GM23248 (cell line): ENCODE measurements at places on chromosomes 6 and 20. TPM values are rescaled to one million over a fixed set of nuclear protein-coding genes. Genes with fewer than 3 reads are reported as not detected.

- H3K4me1 ChIP-seq = no peaks in the 10 kb centered on the region
- H3K36me3 ChIP-seq = no peaks in the 10 kb centered on the region
- no peaks in the 10 kb centered on the region for H3K27me3 ChIP-seq
- DNase-seq = no peak
- no peak overlapping the region for H3K27ac ChIP-seq
- no peak overlapping the region for H3K4me3 ChIP-seq
Measured at GRCh38 chr20:59134182-59134581, 29.4 kb upstream of the ZNF831 start.

DNA sequence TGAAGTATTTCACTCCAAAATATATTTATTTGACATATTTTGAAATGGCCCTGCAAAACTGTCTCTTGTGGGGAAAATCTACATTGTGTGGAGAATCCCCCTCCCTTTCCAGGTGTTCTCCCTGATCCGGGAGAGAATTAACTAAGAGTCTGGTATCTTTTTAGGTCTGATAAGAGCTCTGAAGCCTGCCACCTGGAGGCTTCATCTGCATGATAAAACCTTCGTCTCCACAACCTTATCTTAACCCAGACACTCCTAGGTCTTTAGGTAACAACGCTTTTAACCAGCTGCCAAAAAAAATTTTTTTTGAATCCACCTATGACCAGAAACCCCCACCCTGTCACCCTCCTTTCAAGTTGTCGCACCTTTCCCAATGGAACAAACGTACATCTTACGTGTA, 43.0 kb downstream of the FAM184A start:
- no peaks in the 10 kb centered on the region for H3K36me3 ChIP-seq
- no peak overlapping the region for H3K27ac ChIP-seq
- no peaks in the 10 kb centered on the region for H3K27me3 ChIP-seq
- H3K4me3 ChIP-seq = no peak overlapping the region
- no peak for DNase-seq
- no peaks in the 10 kb centered on the region for H3K4me1 ChIP-seq

The ANKRD66 gene
- not detected in 2 replicates for total RNA-seq

DNA sequence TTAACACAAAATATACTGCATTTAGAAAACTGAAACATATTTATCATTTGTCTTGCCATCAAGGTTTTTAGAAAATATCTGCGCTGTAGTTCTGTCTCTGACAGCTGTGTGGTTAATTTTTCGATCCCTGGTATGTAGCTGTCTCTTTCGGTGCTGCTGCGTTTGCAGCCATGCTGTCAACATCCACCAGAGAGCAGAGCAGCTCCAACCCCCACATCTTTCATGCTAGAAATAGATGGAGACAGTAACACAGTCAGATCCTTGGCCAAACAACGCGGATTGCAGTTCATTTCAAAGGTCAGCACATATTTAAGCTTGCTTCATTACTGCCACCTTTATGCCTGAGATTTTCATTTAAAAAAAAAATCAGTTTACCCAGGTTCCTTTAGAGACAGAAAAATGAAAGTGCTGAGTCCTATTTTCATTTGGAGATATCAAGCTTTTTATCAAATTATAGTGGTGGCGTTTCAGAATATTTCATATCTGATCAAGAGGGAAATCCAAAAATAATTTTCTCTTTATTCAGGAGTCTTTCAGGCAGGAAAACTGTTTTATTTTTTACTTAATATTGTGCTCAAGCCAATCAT, 157.7 kb upstream of the MMS22L start:
- H3K27me3 ChIP-seq = no peaks in the 10 kb centered on the region
- H3K27ac ChIP-seq = no peak overlapping the region
- no peaks in the 10 kb centered on the region for H3K4me1 ChIP-seq
- no peaks in the 10 kb centered on the region for H3K36me3 ChIP-seq

DNA sequence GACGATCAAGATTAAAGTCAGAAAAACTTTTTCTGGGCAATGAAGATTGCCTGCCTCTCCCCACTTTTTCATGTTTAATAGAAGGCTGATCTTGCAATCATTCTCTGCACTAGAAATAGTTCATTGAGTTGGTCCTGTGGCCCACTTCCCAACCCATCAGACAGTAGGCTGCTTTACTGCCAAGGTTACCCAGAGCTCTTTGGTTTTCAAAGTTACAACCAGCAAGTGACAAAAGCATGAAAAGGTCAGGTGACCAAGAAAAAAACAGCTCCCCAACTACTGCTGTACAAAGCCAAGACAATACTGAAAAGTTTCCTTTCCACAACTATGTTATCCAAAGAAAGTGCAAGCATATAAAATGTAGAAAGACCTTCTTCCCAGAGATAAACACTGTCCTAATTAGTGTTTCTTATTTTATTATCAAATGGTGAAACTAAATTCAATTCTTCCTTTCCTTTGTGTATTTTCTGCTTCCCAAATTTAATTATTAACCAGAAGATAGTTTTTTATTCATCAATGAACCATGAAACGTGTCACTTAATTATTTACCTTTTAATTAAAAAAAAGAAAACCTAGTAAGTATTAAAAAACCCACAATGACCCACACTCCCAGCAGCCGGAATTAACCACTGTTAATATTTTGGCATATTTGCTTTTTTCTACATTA, 16.6 kb downstream of the DNAAF9 start:
- no peak overlapping the region for H3K27ac ChIP-seq
- no peaks in the 10 kb centered on the region for H3K4me1 ChIP-seq
- H3K27me3 ChIP-seq = no peaks in the 10 kb centered on the region
- no peak overlapping the region for H3K4me3 ChIP-seq
- H3K36me3 ChIP-seq = no peaks in the 10 kb centered on the region

DNA sequence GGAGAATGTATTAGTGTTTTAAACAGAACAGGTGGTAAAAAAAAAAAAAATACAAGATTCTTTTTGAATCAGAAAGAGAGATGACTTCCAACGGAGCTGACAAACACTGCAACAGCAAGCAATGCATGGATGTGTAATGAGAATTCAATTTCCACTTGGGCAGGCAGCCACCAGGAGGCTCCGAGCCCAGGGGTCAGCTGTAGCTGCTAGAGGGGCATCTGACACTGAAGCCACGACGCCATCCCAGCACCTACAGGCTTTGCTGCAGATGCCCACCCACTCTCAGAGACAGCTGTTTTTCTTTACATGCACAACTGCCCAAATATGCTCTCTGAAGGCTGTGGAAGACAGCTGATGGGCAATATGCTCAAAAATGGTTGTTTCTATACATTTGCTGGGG, 75.4 kb downstream of the ELOVL5 start:
- H3K27ac ChIP-seq = no peak overlapping the region
- H3K36me3 ChIP-seq = peaks cover 33% of the 10 kb centered on the region

- H3K27ac ChIP-seq = no peak overlapping the region
- no peak overlapping the region for H3K4me3 ChIP-seq
- DNase-seq = no peak
Measured at GRCh38 chr6:6840831-6841291, 252.3 kb downstream of the LY86 start.

The SLC22A1 gene
- not detected in 2 replicates for total RNA-seq

DNA sequence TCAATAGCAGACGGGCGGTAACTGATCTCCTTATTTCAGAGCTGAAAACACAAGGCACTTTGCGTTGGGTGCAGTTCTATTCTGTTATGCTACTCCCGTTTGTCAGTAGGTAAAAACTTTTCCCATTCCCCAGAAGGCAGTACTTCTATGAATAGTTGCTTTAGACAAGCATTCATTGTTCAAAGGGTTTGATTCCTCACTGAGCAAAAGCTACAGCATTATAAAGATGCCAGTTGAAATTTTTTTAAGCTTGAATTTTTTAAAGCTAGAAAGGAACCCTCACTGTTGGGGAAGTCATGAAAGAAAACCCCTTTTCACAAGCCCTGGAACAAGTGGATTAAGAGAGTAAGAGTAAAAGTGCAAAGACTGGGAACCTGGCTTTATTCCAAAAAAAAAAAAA, 42.3 kb downstream of the FUT9 start:
- H3K4me1 ChIP-seq = no peaks in the 10 kb centered on the region
- no peak overlapping the region for H3K27ac ChIP-seq
- no peaks in the 10 kb centered on the region for H3K36me3 ChIP-seq
- no peaks in the 10 kb centered on the region for H3K27me3 ChIP-seq

GRCh38 chr6:102313699-102314098, 920.2 kb downstream of the GRIK2 start:
- H3K4me3 ChIP-seq = no peak overlapping the region
- DNase-seq = no peak
- no peak overlapping the region for H3K27ac ChIP-seq
- H3K36me3 ChIP-seq = no peaks in the 10 kb centered on the region

GRCh38 chr6:148367411-148368024, 24.9 kb downstream of the SASH1 start:
- peaks cover 23% of the 10 kb centered on the region for H3K4me1 ChIP-seq
- H3K27ac ChIP-seq = 0 out of 2 replicates have a peak overlapping the region, but pooled peaks have one; percentile 21
- H3K4me3 ChIP-seq = no peak overlapping the region
- peak; percentile 52 for DNase-seq
- 0 out of 2 replicates have a peak, but pooled peaks cover 5% of the 10 kb centered on the region for H3K36me3 ChIP-seq
- H3K27me3 ChIP-seq = no peaks in the 10 kb centered on the region

DNA sequence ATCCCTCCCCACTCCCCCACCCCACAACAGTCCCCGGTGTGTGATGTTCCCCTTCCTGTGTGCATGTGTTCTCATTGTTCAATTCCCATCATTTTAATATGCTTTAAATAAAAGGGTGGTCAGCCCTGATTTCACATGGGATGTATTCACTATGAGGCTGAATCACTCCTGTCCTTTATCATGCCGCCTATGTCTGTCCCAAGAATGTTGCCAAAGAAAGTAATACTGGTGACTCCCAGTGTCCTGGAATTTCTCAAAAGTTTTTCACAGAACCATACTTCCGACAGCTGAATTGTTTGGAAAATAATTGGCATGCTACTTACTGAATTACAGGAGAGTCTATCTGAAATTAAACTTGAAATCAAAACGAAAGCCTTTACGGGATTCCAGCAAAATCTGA, 217.7 kb downstream of the HAO1 start:
- peak; percentile 68 for DNase-seq
- peaks cover 11% of the 10 kb centered on the region; the same call in 1 of the 2 replicates for H3K4me1 ChIP-seq
- H3K27me3 ChIP-seq = no peaks in the 10 kb centered on the region
- no peak overlapping the region for H3K4me3 ChIP-seq
- peak overlapping the region; percentile 7; the same call in 1 of the 2 replicates for H3K27ac ChIP-seq
- no peaks in the 10 kb centered on the region for H3K36me3 ChIP-seq

The SLC17A2 gene
- total RNA-seq = not detected in 2 replicates

- H3K4me1 ChIP-seq = 0 out of 2 replicates have a peak, but pooled peaks cover 5% of the 10 kb centered on the region
- H3K4me3 ChIP-seq = no peak overlapping the region
- no peak for DNase-seq
- H3K36me3 ChIP-seq = no peaks in the 10 kb centered on the region
Measured at GRCh38 chr6:114064862-114065261, 93.9 kb upstream of the HDAC2 start.

The PPDPF gene
- 132 and 236 TPM in 2 replicates for total RNA-seq

The HCRTR2 gene
- total RNA-seq = not detected in 2 replicates

- H3K36me3 ChIP-seq = no peaks in the 10 kb centered on the region
- H3K4me1 ChIP-seq = no peaks in the 10 kb centered on the region
- H3K4me3 ChIP-seq = no peak overlapping the region
- H3K27ac ChIP-seq = no peak overlapping the region
- DNase-seq = no peak
- no peaks in the 10 kb centered on the region for H3K27me3 ChIP-seq
Measured at GRCh38 chr6:168756009-168756634, 315.1 kb downstream of the SMOC2 start.

GRCh38 chr6:73648166-73648565, 5.6 kb downstream of the SLC17A5 start:
- H3K4me3 ChIP-seq = peak overlapping the region; percentile 32
- peak; percentile 62 for DNase-seq
- peaks cover 20% of the 10 kb centered on the region for H3K4me1 ChIP-seq
- peak overlapping the region; percentile 33 for H3K27ac ChIP-seq
- no peaks in the 10 kb centered on the region for H3K27me3 ChIP-seq

DNA sequence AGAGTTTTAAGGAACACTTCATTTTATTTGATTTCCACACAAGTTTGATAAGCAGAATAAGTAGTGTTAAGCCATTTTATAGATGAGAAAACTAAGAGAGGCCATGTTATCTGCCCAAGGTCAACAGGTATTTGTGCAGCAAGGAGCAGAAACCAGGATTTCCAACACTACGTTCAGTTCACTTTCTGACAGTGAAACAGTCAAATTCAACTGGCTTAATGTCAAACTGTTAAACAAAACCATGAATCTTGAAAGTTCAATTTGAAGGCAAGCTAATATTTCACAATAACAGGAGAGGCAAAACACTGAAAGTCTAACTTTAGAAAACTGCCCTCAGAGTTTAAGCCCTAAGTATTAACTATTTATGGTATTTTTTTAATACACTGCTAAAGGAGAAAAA, 32.6 kb downstream of the DTNBP1 start:
- DNase-seq = no peak
- H3K27me3 ChIP-seq = no peaks in the 10 kb centered on the region
- H3K4me3 ChIP-seq = no peak overlapping the region
- H3K36me3 ChIP-seq = no peaks in the 10 kb centered on the region
- peaks cover 24% of the 10 kb centered on the region for H3K4me1 ChIP-seq
- no peak overlapping the region for H3K27ac ChIP-seq

The INSM1 gene
- not detected in 2 replicates for total RNA-seq

The ADGB gene
- not detected in 2 replicates for total RNA-seq

The HTR1B gene
- total RNA-seq = not detected in 2 replicates

DNA sequence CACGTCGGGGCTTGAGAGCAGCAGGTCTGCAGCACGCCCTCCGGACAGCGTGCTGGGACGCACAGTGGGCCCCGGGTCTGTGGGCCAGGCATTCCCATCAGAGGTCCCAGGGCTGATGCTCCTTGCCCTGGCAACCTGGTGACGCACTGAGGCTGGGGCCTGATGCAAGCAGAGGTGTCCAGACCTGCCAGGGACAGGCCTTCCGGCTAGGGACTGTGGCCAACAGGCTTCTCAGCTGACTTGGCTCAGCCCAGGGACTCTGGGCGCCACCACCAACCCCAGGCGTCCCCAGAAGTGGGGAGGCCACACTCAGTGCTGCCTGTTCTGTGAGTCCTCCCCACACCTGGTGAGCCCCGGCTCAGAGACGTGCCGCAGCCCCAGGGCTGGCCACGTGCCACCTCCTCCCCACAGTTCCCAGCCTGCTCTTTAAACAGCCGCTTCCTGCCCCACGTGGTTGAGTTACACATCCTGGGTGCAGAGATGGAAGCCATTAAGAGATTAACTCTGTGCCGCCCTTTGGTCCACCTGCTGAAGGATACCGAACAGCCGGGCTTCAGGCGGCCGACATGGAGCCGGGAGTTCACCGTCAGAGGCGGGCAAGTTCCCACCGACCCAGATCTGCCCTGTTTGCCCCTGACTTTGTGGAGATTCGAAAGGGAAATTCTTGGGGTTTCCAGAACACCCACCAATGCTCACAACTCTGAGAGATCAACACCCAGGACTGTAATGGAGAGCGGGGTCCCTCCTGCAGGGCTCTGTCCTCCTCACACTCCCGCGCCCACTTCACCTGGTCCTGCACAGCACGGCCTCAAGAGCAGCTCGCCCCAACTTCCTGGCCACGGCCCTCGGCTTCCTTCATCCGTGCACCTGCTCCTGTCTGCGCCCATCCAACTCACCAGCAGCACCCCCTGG, 37.6 kb upstream of the ZBP1 start:
- no peak for DNase-seq
- no peaks in the 10 kb centered on the region for H3K27me3 ChIP-seq
- H3K27ac ChIP-seq = no peak overlapping the region

The ANKRD6 gene
- total RNA-seq = 1.0 and 12.4 TPM in 2 replicates

- H3K4me3 ChIP-seq = no peak overlapping the region
- DNase-seq = no peak
- peaks cover 70% of the 10 kb centered on the region for H3K36me3 ChIP-seq
Measured at GRCh38 chr6:134961366-134961765, 11.5 kb upstream of the ALDH8A1 start.
